ENCODE measurements at places on chromosomes 3 and 15. TPM values are rescaled to one million over a fixed set of nuclear protein-coding genes. Genes with fewer than 3 reads are reported as not detected.

Gene SV2B
- 0.02 TPM for total RNA-seq

Gene NTRK3
- total RNA-seq: not detected

Gene FAM162A
- 48.3 TPM for total RNA-seq

Gene UROC1
- not detected for total RNA-seq

Gene ROPN1B
- not detected for total RNA-seq

Gene ATP13A5
- not detected for total RNA-seq

Gene FXR1
- 125 TPM for total RNA-seq

Gene GFM1
- total RNA-seq: 40.7 TPM

Gene LRCH3
- total RNA-seq: 58.0 TPM

Gene TMEM45A
- total RNA-seq: 0.17 TPM

- no peaks in the 10 kb centered on the region for H3K36me3 ChIP-seq
- H3K4me1 ChIP-seq: no peaks in the 10 kb centered on the region
- DNase-seq: no peak
- no peak overlapping the region for H3K27ac ChIP-seq
- H3K4me3 ChIP-seq: no peak overlapping the region
- no peaks in the 10 kb centered on the region for H3K27me3 ChIP-seq
Measured at GRCh38 chr3:70820397-70820796, 508.0 kb upstream of the MDFIC2 start.

GRCh38 chr3:74559261-74559660, 55.2 kb downstream of the CNTN3 start:
- H3K36me3 ChIP-seq: no peaks in the 10 kb centered on the region
- H3K27ac ChIP-seq: no peak overlapping the region
- H3K4me1 ChIP-seq: no peaks in the 10 kb centered on the region
- H3K27me3 ChIP-seq: no peaks in the 10 kb centered on the region
- no peak for DNase-seq

- H3K27ac ChIP-seq: no peak overlapping the region
- H3K4me3 ChIP-seq: no peak overlapping the region
- H3K4me1 ChIP-seq: peaks cover 4% of the 10 kb centered on the region
- peaks cover 50% of the 10 kb centered on the region for H3K27me3 ChIP-seq
- no peak for DNase-seq
Measured at GRCh38 chr3:156144060-156144459, 23.7 kb downstream of the KCNAB1 start.

DNA sequence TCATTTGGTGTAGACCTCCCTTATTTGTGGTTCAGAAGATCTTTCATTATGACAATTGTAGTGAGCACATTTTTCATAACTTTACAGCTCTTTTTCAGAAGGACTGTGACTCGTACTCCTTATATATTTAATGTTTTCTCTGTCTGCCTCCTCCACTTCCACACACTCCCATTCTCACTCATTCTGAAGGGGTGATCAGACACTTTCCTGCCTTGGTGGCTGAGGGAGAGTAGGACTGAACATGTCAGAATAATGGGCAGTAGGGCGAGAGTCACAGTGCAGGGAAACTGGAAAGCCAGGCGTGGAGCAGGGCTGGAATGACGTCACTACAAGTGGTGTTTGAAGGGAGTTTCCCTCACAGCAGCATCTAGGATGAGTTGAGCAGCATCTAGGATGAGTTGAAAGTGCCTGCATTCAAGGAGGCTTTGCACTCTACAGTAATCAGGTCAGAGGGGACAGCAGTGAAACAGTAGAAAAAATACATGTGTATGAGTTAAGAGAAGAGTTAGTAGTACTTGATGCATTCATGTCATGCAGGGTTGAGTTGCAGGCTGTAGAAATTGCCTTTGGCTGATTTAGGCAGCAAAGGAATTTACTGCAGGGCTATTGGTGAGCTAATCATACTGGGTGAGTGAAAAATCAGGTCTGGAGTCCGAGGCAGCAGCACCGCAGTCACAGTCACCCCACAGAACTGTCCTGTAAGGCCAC, 36.3 kb upstream of the FBXL22 start:
- H3K27me3 ChIP-seq: no peaks in the 10 kb centered on the region
- DNase-seq: no peak
- no peak overlapping the region for H3K4me3 ChIP-seq
- peaks cover 19% of the 10 kb centered on the region for H3K4me1 ChIP-seq

GRCh38 chr3:45507820-45508317, 86.7 kb upstream of the LIMD1 start:
- H3K4me1 ChIP-seq: peaks cover 2% of the 10 kb centered on the region
- H3K36me3 ChIP-seq: peaks cover 4% of the 10 kb centered on the region
- H3K27me3 ChIP-seq: no peaks in the 10 kb centered on the region
- DNase-seq: no peak
- H3K27ac ChIP-seq: no peak overlapping the region

DNA sequence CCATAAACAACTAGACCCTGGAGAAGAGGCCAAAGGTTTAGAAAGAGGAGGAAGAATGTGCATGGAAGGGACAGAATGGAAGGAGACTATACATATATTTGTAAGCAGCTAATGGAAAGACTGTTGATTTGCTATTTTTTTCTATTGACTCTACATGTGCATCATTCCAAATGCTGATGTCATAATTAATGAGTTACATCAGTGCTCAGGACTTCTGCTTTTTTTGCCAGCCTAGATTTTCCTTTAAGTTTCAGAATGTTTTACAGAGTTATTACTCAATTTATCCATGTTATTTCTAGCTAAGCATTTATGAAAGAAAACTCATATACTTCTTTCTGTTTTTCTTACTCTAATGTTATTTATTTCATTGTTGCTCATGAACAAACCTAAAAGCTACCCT, 62.6 kb upstream of the VGLL3 start:
- no peak overlapping the region for H3K4me3 ChIP-seq
- no peak overlapping the region for H3K27ac ChIP-seq
- DNase-seq: no peak
- H3K36me3 ChIP-seq: no peaks in the 10 kb centered on the region
- no peaks in the 10 kb centered on the region for H3K27me3 ChIP-seq

- no peak for DNase-seq
- no peaks in the 10 kb centered on the region for H3K27me3 ChIP-seq
- no peak overlapping the region for H3K27ac ChIP-seq
- no peak overlapping the region for H3K4me3 ChIP-seq
Measured at GRCh38 chr15:82852941-82853561, 43.6 kb downstream of the WHAMM start.

- H3K27ac ChIP-seq: no peak overlapping the region
- H3K4me3 ChIP-seq: no peak overlapping the region
- H3K27me3 ChIP-seq: no peaks in the 10 kb centered on the region
- no peaks in the 10 kb centered on the region for H3K36me3 ChIP-seq
- DNase-seq: no peak
Measured at GRCh38 chr3:7447197-7447769, 586.4 kb downstream of the GRM7 start.

GRCh38 chr3:8519774-8520448, 18.3 kb downstream of the LMCD1 start:
- DNase-seq: no peak
- no peaks in the 10 kb centered on the region for H3K27me3 ChIP-seq
- H3K4me1 ChIP-seq: peaks cover 9% of the 10 kb centered on the region
- no peaks in the 10 kb centered on the region for H3K36me3 ChIP-seq

DNA sequence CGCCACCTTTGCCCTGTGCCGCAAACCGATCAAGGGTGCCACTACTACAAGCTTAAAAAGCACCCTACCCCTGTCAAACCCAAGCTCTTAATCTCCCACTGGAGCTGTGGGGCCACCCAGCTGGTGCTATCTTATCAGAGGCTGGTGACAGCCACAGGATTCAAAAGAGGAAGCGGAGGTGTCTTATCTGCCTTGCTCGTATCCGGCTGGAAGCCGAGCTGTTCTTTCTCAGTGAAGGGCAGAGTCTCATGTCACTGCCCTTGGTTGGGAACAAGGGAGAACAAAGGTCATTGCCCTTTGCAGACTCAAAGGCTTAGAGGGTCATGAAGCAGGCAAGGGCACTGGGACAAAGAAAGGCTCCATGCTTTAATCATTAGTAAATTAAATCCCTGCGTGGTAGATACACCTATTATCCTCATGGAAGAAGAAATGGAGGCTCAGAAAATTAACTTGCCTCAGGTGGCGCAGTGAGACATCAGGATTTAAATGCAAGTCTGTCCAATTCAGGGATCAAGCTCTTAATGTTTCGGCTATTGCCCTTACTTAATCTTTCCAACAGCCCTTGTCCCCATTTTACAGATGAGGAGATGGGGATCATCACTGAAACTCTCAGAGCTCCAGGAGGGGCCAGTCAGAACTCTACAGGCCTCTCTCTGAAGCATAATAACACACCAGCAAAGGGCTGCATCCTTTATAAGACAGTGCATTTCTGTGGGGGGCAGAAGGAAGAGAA, 360.0 kb upstream of the PROK2 start:
- peaks cover 9% of the 10 kb centered on the region for H3K4me1 ChIP-seq
- H3K27me3 ChIP-seq: no peaks in the 10 kb centered on the region
- no peak overlapping the region for H3K27ac ChIP-seq
- DNase-seq: peak; percentile 13
- no peaks in the 10 kb centered on the region for H3K36me3 ChIP-seq
- H3K4me3 ChIP-seq: no peak overlapping the region

DNA sequence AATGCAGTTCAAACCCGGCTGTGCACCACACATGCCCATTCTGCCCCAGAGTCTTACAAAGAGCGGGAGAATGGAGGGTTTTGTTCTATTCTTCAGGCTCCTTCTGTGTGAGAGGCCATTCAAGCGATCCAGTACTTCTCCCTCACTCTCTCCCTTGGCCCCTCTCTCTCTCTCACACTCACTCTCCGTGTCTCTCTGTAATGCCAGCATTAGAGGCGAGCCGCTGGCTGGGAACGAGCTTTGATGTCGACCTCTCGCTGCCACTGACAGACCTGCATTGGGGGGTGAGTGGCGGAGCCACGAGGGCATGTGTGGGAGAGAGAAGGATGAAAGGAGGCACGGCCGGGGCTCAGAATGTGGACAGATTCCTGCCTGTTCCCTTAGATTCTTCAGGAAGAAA, 231.7 kb upstream of the ARRDC4 start:
- H3K36me3 ChIP-seq: no peaks in the 10 kb centered on the region
- no peak for DNase-seq
- H3K4me3 ChIP-seq: no peak overlapping the region
- no peak overlapping the region for H3K27ac ChIP-seq
- no peaks in the 10 kb centered on the region for H3K27me3 ChIP-seq

DNA sequence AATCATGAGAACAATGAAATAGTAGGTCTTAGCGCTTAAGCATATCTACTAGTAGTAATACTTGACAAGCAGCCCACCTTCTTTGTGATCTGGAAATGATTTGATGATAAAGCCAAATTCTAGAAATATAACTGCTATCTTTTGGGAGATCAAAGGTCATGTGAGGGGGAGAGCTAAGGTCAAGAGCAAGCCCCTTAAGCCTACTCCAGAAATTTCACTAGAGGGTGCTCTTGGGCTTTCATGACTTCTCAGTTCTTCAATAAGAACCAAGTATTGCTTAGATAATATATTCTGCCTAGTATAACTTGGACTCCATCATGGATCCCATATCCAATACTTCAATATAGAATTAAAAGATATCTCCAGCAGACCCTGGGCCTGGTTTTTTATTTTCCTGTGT, 319.6 kb downstream of the ZBTB20 start:
- DNase-seq: no peak
- no peaks in the 10 kb centered on the region for H3K36me3 ChIP-seq
- no peaks in the 10 kb centered on the region for H3K4me1 ChIP-seq
- no peak overlapping the region for H3K27ac ChIP-seq

DNA sequence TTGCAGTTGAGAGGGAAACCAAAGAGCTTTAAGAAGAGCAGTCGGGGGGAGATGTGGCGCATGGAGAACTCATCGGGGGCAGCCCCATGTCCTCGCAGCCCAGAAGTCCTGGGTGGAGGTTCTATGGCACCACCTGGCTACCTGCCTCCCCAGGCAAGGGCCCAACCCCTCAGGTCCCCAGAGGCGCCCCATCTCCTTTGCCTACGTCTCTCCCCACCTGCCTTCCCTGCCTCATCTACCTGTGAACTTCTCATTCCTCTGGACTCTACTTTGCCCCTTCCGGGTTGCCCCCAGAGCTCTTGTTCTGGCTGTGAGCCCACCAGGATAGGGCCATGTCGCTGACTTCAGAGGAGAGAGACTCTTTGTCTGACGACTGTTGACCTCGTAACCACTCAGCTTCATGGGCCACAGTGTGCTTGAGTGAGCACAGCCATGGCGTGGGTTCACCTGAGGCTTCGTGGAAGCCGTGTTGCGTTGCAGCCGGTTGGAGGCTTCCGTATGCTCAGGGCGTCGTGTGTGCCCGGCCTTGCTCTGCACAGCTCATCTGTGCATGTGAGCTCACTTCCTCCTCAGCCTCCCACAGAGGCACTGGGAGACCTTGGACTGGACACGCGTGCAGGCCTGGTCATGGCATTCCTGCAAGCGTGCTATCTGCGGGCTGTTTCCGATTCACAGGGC, 13.4 kb downstream of the APBA2 start:
- peaks cover 12% of the 10 kb centered on the region for H3K4me1 ChIP-seq
- H3K27ac ChIP-seq: no peak overlapping the region
- no peak for DNase-seq
- H3K4me3 ChIP-seq: no peak overlapping the region
- H3K36me3 ChIP-seq: no peaks in the 10 kb centered on the region

DNA sequence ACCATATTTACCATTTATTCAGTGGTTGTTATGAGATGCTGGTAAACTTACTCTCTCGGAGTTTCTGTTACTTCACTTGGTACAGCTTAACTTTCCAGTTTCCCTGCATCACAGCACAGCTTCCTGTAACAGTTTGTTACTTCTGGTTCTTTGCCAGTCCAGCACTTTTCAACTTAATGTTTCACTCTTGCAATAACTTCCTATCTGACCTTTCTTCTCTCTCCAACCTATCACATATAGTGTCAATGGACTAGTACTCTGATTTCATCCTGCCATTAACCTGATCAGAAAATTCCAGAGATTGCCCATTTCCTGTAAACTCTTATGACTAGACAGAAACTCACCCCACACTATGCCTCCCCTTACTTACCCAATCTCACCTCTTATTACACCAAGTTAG, 3.9 kb upstream of the ATP11B start:
- no peak overlapping the region for H3K27ac ChIP-seq
- DNase-seq: no peak
- peaks cover 7% of the 10 kb centered on the region for H3K27me3 ChIP-seq
- no peak overlapping the region for H3K4me3 ChIP-seq
- peaks cover 4% of the 10 kb centered on the region for H3K36me3 ChIP-seq

GRCh38 chr15:35288580-35288979, 203.5 kb upstream of the NANOGP8 start:
- H3K36me3 ChIP-seq: no peaks in the 10 kb centered on the region
- no peak for DNase-seq
- H3K27ac ChIP-seq: no peak overlapping the region
- H3K27me3 ChIP-seq: no peaks in the 10 kb centered on the region

GRCh38 chr3:185971579-185971978, 33.8 kb upstream of the TRA2B start:
- no peaks in the 10 kb centered on the region for H3K36me3 ChIP-seq
- H3K4me1 ChIP-seq: no peaks in the 10 kb centered on the region
- H3K27me3 ChIP-seq: no peaks in the 10 kb centered on the region
- no peak overlapping the region for H3K4me3 ChIP-seq
- no peak for DNase-seq

Measured in activated CD4-positive, alpha-beta T cell treated with anti-CD3 and anti-CD28 coated beads, Interleukin-2, amount 10 ng/mL, durations not matched to agents 7 days and 5 days (primary cell).